ENCODE measurements at places on chromosomes 6 and 20.

- DNase-seq: no peak
Measured at GRCh38 chr6:131979515-131980337, 28.6 kb upstream of the CCN2 start.

GRCh38 chr20:37989601-37990295 lies 43.5 kb downstream of the TTI1 start:
- no peak for DNase-seq

- DNase-seq: no peak
Measured at GRCh38 chr6:25590986-25591385, 61.0 kb upstream of the SCGN start.

- DNase-seq: no peak
Measured at GRCh38 chr6:24795106-24795505, 3.6 kb downstream of the ARMH2 start.

DNA sequence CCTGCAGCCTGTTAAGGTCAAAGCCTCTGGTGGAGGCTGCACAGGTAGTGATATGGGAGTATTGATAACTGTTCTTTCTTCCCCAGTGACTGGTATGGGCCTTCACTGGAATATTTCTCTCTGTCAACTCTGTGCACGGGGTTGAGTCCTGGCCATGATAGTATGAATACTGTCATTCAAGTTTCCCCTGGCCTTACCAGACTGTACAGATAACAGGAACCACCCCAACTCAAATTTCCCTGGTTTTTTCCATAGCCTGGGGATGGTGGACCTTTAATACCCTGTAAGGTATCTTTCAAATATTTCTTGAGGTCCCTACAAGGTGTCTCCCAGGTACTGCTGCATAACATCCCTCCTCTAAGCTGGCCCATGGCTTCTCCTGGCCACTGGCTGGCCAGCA lies 51.4 kb upstream of the TNFAIP3 start:
- DNase-seq: no peak

DNA sequence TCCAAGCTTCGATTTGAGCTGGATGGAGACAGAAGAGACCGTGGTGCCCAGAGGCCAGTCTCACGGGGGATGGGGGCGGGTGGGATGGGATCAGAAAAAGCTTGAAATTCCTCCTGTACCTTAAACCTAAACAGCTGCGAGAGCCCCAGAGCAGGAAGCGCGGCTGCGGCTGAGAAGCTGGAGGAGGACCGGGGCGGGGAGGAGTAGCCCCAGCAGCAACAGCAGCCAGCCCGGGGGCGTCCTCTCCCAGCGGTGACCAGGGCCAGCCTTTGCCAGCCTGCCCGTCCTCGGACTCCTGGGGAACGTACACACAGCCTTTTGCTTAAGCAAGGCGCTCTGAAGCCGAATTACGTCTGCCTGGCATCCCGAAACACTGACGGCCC lies 17.4 kb upstream of the PRDM13 start:
- DNase-seq: no peak

GRCh38 chr6:93036835-93037234 lies 382.5 kb downstream of the EPHA7 start:
- DNase-seq: no peak

DNA sequence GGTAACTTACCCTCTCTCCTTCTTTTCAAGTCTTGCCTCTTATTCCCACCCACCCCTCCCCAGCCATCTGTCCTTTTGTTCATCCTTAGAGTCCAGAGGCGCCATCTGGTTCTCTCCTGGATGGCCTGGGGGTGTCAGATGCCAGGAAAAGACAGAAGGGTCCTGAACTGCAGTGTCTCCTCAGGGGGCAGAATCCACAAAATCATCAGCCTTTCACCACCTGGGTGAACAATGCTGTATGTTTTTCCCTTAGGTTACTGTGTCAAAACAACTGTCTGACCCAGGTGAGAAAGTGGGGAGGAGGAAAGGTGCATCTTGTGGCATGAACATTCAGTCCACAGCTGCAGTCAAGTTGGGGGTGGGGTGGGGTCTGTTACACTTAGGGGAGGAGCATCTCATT lies 47.9 kb upstream of the FYN start:
- DNase-seq: no peak

DNA sequence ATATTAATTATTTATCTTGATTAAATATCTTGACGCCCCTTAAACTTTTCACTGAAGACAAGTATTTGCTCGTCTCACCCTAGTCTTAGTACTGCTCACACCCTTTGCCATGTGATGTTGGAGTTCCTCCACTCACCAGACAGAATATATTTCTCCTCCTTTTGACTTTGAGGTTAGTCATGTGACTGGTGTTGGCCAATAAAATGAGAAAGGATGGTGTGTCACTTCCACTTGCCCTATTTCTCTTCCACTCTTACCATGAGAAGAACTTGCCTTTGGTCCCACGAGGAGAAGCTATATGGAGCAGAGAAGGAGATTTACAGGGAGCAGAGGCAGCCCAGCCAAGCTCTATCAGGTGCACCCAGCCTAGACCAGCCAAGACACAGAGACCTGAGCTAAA lies 64.9 kb upstream of the TAB2 start:
- no peak for DNase-seq

GRCh38 chr6:168448243-168448855 lies 7.4 kb downstream of the SMOC2 start:
- no peak for DNase-seq

GRCh38 chr6:91664327-91664959 lies 1077.6 kb upstream of the MAP3K7 start:
- no peak for DNase-seq

- DNase-seq: no peak
Measured at GRCh38 chr6:87767478-87767877, 65.4 kb upstream of the AKIRIN2 start.

DNA sequence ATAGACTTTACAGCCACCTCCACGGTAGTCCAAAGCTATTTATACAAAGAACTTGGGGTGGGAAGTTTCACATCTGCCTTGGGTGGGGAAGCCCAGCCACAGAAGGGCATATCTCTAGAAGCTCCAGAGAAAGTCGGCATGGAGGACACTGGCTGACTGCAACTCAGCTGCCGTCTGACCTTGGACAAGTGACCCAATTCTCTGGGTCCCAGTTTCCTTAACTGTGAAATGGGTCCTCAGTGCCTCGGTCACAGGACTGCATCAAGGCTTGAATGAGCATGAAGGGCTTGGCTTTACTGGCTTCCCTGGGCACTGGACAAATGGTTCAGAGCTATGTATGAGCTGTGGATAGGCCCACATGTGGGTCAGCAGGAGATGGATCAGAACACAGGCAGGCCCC lies 58.6 kb downstream of the NOL4L start:
- no peak for DNase-seq

DNA sequence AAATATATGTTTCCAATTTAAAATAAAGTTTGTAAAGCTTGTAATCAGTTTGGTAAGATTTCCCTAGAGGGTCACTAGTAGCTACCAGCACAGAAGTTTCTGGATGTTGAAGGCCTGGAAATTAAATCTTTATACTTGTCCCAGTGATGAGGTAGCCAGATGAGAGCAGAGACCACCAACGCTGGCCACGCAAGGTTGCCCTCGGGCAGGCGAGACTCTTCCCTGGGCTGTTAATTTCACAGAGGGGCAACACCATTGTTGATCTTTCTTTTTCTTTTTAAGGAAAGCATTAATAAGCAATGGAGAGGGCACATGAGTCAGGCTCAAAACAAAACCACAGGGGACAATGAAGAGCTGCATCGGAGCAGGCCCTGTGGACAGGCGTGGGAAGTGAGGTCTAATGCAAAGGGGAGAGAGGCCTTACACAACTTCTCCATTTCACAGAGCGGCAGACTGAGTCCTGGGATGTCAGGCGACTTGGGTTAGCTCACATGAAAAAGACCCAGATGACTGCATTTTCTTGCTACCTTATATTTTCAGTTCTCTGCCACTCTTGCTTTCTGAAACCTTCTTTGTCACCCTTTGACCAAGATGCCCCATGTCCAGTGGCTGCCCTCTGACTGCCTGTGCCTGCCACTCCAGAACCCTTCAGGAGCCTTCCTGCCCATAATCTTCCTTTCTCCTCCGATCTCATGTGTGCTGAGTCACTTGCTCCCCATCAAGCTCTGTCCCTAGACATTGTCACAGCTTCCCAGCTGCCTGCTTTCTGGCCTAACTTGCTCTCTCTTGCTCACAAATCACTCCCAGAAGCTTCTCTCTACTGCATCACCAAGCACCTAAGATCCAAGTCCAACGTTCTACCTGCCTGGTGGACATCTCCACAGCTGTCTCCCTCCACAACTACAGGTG lies 107.7 kb upstream of the CDYL start:
- DNase-seq: no peak

- DNase-seq: no peak
Measured at GRCh38 chr6:19086480-19086879, 699.3 kb downstream of the RNF144B start.

- no peak for DNase-seq
Measured at GRCh38 chr6:100998111-100998510, 117.0 kb upstream of the ASCC3 start.

GRCh38 chr20:40890181-40890580 lies 138.4 kb upstream of the TOP1 start:
- DNase-seq: no peak

GRCh38 chr20:17417225-17417624 lies 114.0 kb downstream of the BFSP1 start:
- DNase-seq: no peak

DNA sequence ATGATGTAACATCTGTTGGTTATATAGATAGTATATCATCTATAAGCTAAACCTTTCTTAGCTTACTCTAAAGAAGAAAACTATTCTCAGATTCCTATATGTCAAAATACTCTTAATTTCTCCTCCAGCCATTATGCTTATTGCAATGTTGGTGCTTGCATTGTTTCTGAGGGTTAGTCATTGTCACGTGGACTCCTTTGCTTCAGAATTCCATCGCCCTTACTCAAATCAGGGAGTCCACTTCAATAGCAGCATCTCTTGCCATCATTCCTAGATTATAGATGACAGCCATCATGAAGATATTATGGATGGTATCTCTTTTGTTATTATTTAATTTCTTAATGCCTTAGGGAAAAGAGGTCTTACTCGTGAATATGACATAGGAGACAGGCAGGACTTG lies 776.1 kb downstream of the TENT5A start:
- no peak for DNase-seq

- DNase-seq: no peak
Measured at GRCh38 chr6:20331042-20331441, 70.6 kb upstream of the E2F3 start.

DNA sequence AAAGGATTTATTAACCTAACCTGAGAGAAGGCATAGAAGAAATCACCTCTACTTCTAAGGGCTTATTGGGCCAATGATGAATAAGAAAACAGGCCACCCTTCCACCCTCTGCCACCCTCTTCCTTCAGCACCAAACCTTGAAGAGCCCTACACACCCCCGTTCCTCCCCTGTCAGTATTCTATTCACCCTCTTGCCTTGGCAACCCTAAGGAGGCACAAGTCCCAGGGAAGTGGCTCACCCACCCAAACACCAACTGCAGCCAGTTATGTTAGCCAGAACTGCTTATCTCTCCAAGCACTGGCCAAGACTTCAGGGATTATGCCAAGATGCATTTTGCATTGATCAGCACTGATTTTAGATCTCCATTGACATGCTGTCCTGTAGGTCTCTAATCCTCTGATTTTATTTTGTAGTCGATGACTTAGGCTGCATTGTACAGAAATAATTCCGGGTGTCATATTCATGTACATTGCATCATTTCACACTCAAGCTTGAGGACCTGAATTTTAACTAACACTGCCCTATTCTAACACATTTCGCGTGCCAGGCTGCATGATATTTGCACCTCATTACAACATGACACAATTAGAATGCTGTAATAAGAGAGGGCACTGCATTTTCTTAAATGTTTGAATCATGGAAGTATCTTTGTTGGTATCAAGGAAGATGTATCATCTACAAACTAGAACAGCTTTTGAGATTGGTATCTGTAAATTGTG lies 15.7 kb downstream of the CNKSR3 start:
- DNase-seq: no peak

DNA sequence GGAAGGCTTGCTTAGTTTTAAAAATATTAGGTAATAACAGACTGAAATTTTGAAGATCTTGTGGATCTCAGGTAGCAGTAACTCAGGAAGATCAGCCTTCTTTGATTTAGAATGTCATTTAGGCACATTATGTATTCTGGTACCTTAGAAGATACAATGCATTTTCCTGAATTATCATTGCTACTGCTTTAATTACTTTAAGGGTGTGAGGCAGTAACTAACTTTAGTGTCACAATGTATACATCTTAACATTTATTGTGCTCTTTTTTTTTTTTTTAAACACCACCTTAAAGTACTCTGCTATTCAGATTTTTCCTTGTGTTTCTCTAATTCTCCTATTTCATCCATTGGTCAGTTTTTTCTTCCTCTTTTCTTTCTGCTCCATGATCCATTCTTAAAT lies 13.3 kb downstream of the MAPK14 start:
- DNase-seq: no peak

DNA sequence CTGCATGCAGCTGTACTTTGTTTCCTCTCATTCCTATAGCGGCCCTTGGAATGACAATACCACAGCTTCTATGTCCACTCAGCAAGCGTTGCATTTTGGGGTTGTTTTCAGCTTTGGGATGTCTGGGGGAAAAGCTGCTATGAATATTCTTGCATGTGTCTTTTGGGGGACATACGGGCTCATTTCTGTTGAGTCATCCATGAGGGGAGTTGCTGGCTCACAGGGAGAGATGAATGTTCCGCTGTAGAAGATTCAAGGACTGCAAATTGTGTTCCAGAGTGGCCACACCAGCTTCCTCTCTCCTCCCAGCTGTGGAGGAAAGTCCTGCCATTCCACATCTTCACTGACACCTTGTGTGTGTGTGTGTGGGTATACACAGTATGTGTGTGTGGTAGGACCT lies 43.3 kb downstream of the TGM2 start:
- DNase-seq: no peak

GRCh38 chr6:91166271-91167046 lies 579.6 kb upstream of the MAP3K7 start:
- no peak for DNase-seq

DNA sequence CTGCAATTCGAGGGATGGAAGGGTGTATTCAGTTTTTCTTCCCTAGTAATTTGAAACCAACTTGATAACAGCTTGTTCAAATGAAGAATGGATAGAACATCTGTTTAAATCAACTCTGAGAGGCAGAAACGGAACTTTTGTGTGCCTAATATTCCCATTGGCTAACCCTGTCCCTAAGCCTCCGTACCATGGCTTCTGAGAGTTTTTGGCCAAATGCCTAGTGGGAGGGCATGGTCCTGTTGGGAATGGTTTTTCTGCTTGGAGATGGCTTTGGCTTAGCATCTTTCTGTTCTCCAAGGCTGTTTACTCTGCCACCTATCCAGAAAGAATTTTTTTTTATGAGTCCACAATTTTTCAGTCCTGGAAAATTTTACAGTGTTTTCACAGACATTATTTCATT lies 126.7 kb upstream of the MLIP start:
- no peak for DNase-seq

All from stimulated activated CD8-positive, alpha-beta memory T cell treated with anti-CD3 and anti-CD28 coated beads, Interleukin-4, amount 100 ng/mL, for 4 hours (primary cell).